HFFc6 (cell line): ENCODE measurements at places on chromosomes 4 and X. TPM values are rescaled to one million over a fixed set of nuclear protein-coding genes. Genes with fewer than 3 reads are reported as not detected.

DNA sequence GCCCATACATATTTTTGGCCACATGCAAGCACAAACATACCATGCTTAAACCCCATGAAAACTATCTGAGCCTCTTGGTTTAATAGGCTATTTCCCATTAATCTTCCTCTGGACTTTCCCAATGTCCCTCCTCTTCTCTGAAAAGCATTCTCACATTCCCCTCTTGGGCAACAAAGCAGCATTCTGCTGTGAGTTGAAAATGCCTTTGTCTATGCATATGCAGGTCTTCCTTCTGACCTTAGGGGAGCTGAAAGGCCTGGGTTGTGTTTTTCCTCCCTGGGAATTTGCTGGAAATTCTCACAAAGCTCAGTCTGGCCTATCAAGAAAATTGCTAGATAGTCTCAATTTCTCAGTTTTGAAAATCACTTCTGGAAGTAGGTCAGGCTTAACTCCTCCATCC is 4.2 kb downstream of the VSIG4 start:
- no peak for DNase-seq
- H3K36me3 ChIP-seq: no peaks in the 10 kb centered on the region
- H3K27ac ChIP-seq: no peak overlapping the region
- H3K4me1 ChIP-seq: no peaks in the 10 kb centered on the region
- no peak overlapping the region for H3K4me3 ChIP-seq

GRCh38 chr4:183053681-183054080 is 45.4 kb upstream of the WWC2 start:
- no peak overlapping the region for H3K4me3 ChIP-seq
- H3K4me1 ChIP-seq: peaks cover 9% of the 10 kb centered on the region
- H3K27ac ChIP-seq: no peak overlapping the region
- peaks cover 6% of the 10 kb centered on the region; the same call in 1 of the 2 replicates for H3K27me3 ChIP-seq
- H3K36me3 ChIP-seq: no peaks in the 10 kb centered on the region
- no peak for DNase-seq

DNA sequence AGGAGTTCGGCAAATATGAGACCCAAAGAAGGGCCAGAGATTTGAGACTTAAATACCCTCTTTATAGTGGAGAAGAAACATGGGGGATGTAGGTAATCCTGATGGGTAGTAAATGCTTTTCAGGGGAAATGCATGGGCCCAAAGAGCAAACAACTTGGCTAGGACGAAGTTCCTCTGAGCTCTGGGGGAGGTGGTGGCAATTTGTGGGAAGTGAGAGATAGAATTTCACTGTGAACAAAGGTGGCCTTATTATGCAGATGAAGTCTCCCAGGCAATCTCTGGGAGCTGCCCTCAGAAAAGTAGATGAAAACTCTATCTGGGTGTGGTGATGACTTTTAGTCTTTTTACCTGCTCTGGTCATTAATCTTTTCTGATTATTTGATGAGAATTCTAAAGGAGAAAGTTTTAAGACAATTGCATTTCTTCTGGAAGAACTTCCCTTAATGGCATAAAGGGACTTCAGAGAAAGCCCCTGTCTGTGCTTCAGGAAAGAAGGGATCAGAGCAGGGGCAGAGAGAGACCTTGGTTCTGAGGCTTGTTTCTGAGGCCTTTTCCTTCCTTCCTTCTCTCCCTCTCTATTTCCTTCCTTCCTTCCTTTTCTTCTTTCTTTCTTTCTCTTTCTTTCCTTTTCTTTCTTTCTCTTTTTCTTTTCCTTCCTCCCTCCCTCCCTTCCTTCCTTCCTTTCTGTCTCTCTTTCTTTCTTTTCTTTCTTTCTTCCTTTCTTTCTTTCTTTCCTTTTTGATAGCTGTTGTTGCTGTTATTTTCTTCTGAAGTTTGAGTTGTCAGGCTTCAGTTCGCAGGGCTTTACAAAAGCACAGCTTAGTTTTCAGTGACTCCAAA is 37.5 kb upstream of the MAOA start:
- H3K27ac ChIP-seq: no peak overlapping the region
- H3K36me3 ChIP-seq: no peaks in the 10 kb centered on the region
- no peak for DNase-seq
- no peak overlapping the region for H3K4me3 ChIP-seq

GRCh38 chr4:2132438-2132837 is 73.3 kb downstream of the NAT8L start:
- no peak for DNase-seq
- no peak overlapping the region for H3K27ac ChIP-seq
- no peak overlapping the region for H3K4me3 ChIP-seq

GRCh38 chr4:154743683-154744340 is at the start of gene LRAT:
Gene LRAT, plus strand, starts transcription at chr4:154744000. Its CDS starts 327 bp downstream, at chr4:154744327.
- no peak within 1 kb of the TSS for H3K27ac ChIP-seq
- peaks cover 19% of the 10 kb centered on the region for H3K27me3 ChIP-seq
- no peaks in the 10 kb centered on the region for H3K4me1 ChIP-seq
- no peak within 1 kb of the TSS for H3K4me3 ChIP-seq

GRCh38 chrX:118347736-118348135 is 1.8 kb downstream of the WDR44 start:
- no peaks in the 10 kb centered on the region for H3K27me3 ChIP-seq
- H3K4me3 ChIP-seq: peak overlapping the region; percentile 98
- H3K36me3 ChIP-seq: no peaks in the 10 kb centered on the region
- peak overlapping the region; percentile 94 for H3K27ac ChIP-seq
- peaks cover 40% of the 10 kb centered on the region for H3K4me1 ChIP-seq

- no peaks in the 10 kb centered on the region; the same call in 1 of the 2 replicates for H3K27me3 ChIP-seq
- no peak overlapping the region for H3K27ac ChIP-seq
- peaks cover 5% of the 10 kb centered on the region; the same call in 1 of the 2 replicates for H3K36me3 ChIP-seq
- no peaks in the 10 kb centered on the region for H3K4me1 ChIP-seq
Measured at GRCh38 chr4:189232274-189232673, 708.4 kb upstream of the FRG1 start.

The DDX60 gene
- 2.4 to 6.8 TPM (median 3.4 TPM) in 3 replicates for total RNA-seq

DNA sequence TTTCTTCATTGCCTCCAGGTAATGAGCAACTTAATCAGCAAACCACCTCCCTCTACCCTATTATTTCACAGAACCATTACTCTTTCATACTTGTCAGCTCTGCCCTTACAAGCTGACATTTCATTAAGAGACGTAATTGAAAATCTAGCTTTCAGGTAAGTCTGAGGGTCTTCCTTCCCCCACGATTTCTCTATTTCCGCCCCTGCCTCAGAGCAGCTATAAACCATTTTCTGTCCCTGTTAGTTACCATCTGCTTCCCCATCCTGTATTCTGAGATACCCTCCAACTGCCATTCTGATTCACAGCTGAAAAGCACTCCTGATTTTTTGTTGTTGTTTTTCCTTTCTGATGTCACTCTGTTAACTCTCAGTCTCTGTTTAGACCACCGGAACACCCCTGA is 37.1 kb downstream of the SH3RF1 start:
- H3K36me3 ChIP-seq: peaks cover 28% of the 10 kb centered on the region
- no peaks in the 10 kb centered on the region; the same call in none of the 2 replicates for H3K27me3 ChIP-seq
- no peak overlapping the region for H3K4me3 ChIP-seq
- peak overlapping the region; percentile 23 for H3K27ac ChIP-seq

The RAB41 gene
- total RNA-seq: not detected in 3 replicates

DNA sequence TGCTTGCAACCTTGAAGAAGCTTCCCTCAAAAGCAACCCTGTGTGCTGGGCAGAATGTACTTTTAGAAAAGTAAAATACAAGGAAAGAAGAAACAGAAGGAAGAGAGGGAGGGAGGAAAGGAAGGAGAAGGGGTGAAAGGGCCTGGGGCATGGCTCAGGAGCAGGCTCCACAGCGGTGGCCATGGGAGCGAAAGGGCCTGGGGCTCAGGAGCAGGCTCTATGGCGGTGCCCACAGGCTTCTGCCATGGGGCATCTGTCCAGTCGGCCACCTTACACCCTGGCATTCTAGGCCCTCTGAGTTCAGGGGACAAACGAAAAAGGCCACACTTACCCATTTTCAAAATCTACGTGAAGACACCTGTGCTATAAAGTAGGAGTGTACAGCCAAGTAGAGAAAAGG is 31.4 kb downstream of the GAK start:
- no peak overlapping the region for H3K27ac ChIP-seq
- peaks cover 10% of the 10 kb centered on the region for H3K36me3 ChIP-seq
- no peaks in the 10 kb centered on the region; the same call in 1 of the 2 replicates for H3K27me3 ChIP-seq
- no peak for DNase-seq
- no peak overlapping the region for H3K4me3 ChIP-seq

The SMIM10 gene
- 5.5 and 6.1 TPM in 2 replicates for total RNA-seq

GRCh38 chr4:109559983-109560686 is at the start of gene MCUB:
Gene MCUB, plus strand, starts transcription at chr4:109560246. Its CDS starts 92 bp downstream, at chr4:109560338.
- peaks cover 27% of the 10 kb centered on the region for H3K4me1 ChIP-seq
- H3K4me3 ChIP-seq: peak within 1 kb of the TSS; percentile 94
- peak; percentile 89 for DNase-seq
- peaks cover 6% of the 10 kb centered on the region for H3K36me3 ChIP-seq

GRCh38 chrX:39841604-39842003 is 256.2 kb downstream of the BCOR start:
- no peaks in the 10 kb centered on the region for H3K36me3 ChIP-seq
- DNase-seq: no peak
- no peak overlapping the region for H3K27ac ChIP-seq
- peaks cover 4% of the 10 kb centered on the region for H3K27me3 ChIP-seq

DNA sequence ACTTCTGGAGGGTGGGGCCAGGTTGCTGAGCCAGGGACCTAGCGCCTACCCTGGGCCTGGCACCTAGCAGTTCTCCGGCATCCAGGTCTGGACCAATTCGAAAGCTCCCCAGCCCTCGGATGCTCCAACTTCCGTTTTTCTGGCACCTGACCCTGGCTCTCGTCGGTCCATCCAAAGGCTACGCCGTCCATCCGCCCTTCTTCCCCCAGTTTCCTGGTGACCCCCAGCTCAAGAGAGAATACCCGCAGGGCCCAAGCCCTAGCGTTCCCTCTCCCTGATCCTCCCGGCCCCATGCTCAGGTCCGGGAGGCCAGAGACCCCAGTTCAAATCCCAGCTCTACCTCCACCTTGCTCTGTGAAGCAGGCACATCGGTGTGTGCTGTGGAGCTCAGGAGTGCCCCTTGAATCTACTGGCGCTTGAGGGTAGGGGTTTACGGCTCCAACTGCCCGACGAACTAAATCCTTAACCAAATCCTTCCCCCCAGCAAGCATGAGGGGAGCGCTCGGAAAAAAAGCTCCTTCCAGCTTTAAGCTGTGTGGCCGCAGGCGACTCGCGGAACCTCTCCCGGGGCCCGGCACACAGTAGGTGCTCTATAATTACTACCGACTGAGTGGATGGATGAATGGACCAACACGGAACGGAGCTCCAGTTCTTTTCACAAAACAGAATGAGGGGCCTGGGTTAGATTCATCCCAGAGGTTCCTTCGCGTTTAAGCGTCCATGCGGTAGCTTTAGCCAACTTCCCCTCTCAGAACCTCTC is 1.1 kb downstream of the CRMP1 start:
- H3K4me3 ChIP-seq: no peak overlapping the region
- no peaks in the 10 kb centered on the region for H3K4me1 ChIP-seq
- peaks cover 41% of the 10 kb centered on the region for H3K27me3 ChIP-seq
- no peaks in the 10 kb centered on the region for H3K36me3 ChIP-seq
- no peak for DNase-seq

The FAM236C gene
- not detected in 2 replicates for total RNA-seq

The DAPP1 gene
- not detected in 3 replicates for total RNA-seq

The EPHA5 gene
- not detected in 2 replicates for total RNA-seq

The UNC5C gene
- not detected in 3 replicates for total RNA-seq

DNA sequence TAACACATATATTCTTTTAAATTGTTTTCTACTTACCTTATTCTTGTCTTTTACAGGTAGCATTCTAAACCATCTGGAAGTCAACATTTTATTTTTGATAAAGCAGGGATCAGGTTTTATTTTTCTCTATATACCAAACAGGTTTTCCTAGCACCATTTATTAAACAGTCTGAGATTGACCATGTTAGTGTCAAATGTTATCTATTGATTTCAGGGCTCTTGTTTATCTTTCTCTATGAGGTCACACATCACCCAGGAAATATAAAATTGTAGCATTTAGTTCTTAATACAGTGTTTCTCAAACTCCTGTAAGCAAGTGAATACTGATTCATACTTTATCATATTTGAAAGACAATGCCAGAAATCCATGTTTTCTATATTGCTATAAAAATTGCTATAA is 28.1 kb downstream of the PPP4R3C start:
- no peak overlapping the region for H3K4me3 ChIP-seq
- H3K4me1 ChIP-seq: no peaks in the 10 kb centered on the region
- H3K27ac ChIP-seq: no peak overlapping the region
- H3K27me3 ChIP-seq: no peaks in the 10 kb centered on the region
- H3K36me3 ChIP-seq: no peaks in the 10 kb centered on the region

- no peaks in the 10 kb centered on the region for H3K4me1 ChIP-seq
- H3K27me3 ChIP-seq: no peaks in the 10 kb centered on the region
- DNase-seq: no peak
- no peak overlapping the region for H3K4me3 ChIP-seq
Measured at GRCh38 chrX:15511563-15511962, 11.0 kb downstream of the BMX start.

DNA sequence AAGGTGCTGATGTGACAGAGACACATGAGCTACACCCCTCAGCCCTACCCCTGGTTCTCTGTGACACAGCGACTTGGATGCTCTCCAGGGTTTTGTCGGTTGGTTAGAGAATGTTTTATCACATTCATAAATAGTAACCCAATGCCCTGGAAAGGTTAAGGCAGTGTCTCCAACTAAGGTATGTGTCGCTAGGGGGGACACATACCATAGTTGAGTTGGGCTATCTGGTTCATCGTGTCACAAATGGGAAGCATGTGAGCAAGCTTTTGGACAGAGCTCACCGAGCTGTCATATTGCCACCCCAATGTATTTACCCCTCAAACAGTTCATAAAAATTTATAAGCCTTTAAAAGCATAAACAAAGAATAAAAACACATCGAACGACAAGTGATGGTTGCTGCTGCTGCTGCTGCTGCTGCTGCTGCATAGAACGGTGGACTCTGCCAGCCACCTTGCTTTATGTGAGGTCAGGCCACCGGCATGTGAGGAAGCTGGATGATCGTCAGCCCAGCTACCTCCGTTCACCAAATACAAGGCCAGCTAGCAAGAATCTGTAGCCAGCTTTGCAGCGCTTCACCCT is 55.9 kb downstream of the STOX2 start:
- H3K27me3 ChIP-seq: peaks cover under 1% of the 10 kb centered on the region; the same call in 1 of the 2 replicates
- H3K4me3 ChIP-seq: no peak overlapping the region
- DNase-seq: no peak
- no peaks in the 10 kb centered on the region for H3K36me3 ChIP-seq

- no peaks in the 10 kb centered on the region for H3K4me1 ChIP-seq
- DNase-seq: no peak
- no peaks in the 10 kb centered on the region for H3K36me3 ChIP-seq
- H3K27me3 ChIP-seq: no peaks in the 10 kb centered on the region
- H3K27ac ChIP-seq: no peak overlapping the region
Measured at GRCh38 chr4:172486531-172486930, 673.3 kb downstream of the GALNTL6 start.

DNA sequence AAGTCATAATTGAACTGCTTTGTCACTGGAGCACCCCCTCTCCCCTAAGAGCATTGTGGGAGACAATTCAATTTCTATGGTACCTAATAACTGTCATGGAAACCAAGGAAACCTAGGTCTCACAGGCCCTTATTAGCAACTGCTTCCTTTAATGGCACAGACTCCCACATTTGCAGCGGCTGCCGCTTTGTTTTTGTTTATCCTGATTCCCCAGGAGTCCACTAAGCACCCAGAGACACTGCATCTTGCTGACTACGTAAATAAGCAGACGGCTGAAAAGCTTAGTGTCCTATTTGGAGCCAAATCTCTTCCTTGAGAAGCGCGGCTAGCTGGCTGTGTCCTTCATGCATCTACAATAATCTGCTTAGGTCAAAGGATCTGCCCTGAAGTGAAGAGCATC is 494.4 kb downstream of the TMA16 start:
- H3K4me3 ChIP-seq: no peak overlapping the region
- H3K27ac ChIP-seq: no peak overlapping the region
- no peaks in the 10 kb centered on the region for H3K4me1 ChIP-seq
- no peak for DNase-seq
- no peaks in the 10 kb centered on the region for H3K27me3 ChIP-seq
